Adrenal gland (tissue), 19 donors: ENCODE measurements at places on chromosomes 13 and 19. TPM values are rescaled to one million over a fixed set of nuclear protein-coding genes. Genes with fewer than 3 reads are reported as not detected.

DNA sequence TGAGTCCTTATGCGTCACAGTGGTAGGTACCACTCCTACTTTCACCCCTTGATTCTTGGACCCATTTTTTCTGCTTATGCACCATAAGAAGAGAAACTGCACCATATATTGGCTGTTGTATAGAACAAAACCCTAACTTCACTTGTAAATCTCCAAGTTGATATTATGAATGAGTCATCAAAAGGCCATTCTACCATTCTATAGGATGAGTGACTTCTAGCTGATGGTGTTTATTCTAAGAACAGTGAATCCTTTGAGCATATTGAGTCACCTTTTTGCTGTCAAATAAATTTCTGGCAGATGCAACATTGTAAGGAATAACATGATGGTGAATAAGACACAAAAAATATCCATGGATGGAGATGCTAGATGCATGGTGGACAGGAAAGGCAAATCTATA, 57.7 kb downstream of the POLR1D start:
- DNase-seq, result no peak

The RNF113B gene
- total RNA-seq, result not detected

- no peak for DNase-seq
Measured at GRCh38 chr13:51552027-51552426, 32.2 kb upstream of the WDFY2 start.

DNA sequence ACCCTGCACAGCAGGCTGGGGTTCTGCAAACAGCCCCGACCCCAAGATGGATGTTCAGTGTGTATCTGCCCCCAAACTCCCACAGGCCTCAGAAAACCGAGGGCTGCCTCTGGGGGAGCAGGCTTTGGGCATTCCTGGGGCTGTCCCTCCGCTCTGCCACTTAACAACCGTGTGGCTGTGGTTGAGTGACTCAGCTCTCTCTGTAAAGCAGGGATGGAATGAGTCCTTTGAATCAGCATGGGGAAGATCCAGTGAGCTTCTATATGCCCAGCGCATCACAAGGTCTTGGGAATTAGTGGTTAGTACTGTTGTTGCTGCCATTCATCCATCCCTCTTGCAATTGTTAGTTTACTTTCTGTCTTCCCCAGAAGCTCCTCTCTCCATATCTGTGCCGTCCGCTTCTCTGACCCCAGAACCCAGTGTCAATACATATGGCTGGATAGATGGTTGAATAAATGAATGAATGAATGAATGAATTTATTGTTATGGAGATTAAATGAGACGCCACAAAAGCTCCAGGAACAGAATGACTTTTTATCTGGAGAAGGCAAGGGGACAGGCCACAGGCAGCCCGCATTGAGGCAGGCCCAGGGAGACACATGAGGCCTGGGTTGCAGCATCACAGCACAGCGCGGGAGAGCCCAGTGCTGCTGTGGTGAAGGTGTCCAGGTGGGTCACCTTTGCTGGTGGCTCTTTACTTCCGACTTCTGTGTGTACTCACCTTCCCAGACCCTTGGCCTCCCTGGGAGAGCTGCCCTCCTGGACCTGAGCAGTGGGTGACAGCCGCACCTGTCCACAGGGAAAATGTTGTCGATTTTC, 89.2 kb downstream of the RGCC start:
- DNase-seq, result no peak

The OCEL1 gene
- total RNA-seq, result 16.8 TPM

GRCh38 chr19:501646-502045, 5.4 kb downstream of the MADCAM1 start:
- no peak for DNase-seq

GRCh38 chr13:51767100-51767499, 36.9 kb downstream of the DHRS12 start:
- DNase-seq, result no peak

The HSH2D gene
- total RNA-seq, result 0.97 TPM

The PKN1 gene
- 113 TPM for total RNA-seq

The GYS1 gene
- 47.6 TPM for total RNA-seq

DNA sequence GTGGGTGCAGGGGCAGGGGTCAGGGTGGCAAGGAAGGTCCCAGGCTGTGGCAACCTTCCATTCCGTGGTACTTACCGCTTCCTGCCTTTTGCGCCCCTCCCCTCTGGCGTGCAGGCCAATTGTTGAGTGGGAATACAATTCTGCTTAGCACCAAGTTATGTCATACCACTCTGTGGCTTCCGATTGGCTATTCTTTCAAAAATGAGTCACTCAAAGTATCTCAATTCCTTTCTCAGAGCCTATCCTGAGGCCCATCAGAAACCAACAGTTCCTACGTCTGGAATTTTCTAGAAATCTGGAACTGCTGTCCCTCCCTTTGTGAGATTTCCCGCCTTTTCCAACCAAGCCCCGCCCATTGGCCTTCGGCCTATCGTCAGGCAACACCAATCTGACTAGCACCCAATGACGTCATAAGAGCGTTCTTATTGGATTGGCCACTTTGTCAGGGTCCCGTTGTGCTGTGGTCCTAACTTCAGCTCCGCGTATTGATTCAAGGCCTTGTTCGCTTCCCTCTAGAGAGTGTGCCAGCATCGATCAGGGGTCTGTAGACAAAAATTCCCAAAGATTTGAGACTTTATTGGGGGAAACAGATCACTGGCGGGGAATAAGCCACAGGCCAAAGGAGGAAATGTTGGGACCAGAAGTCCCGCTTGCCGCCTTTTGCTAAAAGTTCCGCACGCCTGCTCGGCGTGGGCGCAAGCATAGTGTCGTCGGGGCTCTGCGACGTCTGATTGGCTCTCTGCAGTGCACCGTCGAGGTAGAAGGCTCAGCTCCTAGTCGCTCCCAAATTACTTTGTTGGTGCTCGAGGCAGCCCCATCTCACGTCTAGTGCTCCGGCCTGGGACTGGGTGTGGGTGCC, 11.7 kb downstream of the NTN5 start:
- peak; percentile 87 for DNase-seq

DNA sequence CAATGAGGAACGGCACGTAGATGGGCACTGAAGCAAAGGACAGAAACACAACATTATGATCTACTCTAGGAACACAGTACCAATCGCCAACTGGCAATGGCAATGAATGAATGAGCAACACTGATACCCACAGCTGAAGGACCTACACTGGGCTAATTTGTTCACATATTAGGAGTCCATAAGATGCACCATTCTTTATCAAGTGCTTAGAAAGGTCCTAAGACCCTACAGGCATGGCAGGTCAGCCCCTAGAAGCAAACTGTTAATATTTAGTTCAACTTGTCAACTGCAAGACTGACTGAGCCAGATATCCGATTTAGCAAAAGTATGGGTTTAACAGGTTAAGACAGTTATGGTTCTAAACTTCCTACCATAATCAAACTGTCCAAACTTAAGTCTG, 4.8 kb downstream of the SHISA2 start:
- DNase-seq, result no peak

DNA sequence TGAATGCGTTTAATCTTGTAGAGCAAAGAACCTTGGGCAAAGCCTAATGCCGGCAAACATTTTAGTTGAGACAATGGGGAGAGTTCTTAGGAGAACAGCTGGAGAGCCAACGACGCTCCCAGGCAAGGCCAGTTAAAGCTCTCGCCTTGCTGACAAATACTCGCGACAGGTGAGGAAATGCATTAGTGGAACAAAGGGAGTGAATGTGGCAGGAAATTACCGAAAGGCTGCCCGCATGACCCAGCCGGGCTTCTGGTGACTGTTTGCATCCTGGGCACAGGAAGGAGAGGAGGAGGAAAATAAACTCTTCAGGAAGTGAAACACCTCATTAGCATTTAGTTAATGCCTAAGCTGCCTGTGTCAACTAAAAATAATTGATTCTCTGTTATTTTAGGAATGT, 74.6 kb downstream of the SHISA2 start:
- DNase-seq, result no peak

DNA sequence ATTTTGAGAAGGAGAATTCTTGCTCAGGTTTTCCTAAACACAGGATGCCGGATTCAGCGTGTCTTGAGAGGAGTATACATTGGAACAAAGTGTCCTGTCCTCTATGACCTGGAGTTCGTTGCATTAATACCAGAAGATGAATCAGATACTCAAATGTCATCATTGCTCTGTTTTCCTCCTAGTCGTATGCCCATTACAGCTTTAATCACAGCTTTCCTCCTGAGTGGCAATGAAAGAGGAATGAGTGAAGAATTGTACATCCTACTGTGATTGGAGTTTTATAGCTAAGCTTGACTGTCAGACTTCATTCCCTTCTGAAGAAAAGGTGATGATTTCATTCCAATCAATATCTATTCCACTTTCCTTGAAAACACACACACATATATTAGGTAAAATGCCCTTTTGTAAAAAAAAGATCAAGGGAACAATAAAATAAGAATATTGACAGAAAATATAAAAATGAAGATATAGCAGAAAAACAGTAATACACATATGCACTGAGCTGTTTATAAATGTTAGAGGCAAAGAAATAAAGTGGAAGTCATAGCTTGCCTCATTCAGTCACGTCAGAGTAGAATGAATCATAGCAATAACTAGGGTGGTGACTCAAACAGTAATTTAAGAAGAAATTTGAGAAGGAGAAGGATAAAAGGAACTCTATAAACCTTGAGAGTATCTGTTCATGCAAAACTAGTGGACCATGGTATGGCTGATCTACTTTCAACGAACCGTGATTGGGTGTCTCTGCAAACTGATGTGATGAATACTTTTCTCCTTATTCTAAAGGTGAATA, 501.5 kb downstream of the SUCLA2 start:
- DNase-seq, result no peak

DNA sequence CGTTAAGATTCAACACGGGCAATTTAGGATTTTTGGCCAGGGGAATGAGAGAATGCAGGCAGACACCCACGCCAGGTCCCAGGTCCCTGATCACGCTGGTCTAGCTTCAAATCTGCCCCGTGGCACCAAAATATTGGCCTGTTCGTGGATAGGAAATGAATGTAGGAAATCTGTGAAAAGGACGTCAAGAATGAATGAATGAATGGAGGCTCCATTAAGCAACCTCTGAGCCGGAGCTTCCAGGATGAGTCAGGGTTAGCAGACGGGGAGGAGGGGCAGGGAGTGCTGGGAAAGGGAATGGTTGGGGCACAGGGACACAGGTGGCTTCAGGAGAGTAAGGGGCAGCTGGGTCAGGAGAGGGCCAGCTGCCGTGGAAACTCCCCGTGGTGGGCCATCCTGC, 4.2 kb downstream of the SULT2B1 start:
- DNase-seq, result peak; percentile 73

The LRFN3 gene
- total RNA-seq, result 8.7 TPM

The ZNF98 gene
- not detected for total RNA-seq

The ZFP36 gene
- 91.5 TPM for total RNA-seq

The TMEM190 gene
- 0.55 TPM for total RNA-seq

GRCh38 chr19:41398598-41398997, 980 bp downstream of the BCKDHA start:
- no peak for DNase-seq

DNA sequence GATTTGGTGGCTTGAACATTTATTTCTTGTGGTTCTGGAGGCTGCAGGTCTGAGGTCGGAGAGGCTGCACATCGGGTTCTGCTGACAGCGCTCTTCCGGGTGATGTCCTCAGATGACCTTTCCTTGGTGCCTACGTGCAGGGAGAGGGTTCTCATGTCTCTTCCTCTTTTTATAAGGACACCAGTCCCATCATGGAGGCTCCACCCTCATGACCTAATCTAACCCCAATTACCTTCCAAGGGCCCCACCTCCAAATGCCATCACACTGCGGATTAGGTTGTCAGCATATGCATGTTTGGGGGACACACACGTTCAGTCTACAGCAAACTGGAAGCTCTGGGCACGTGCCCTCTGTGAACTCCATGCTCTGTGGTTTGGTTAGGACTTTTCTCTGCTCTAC, 338.6 kb downstream of the FGF9 start:
- no peak for DNase-seq

The SMIM44 gene
- total RNA-seq, result not detected

The SH2D3A gene
- 1.7 TPM for total RNA-seq

DNA sequence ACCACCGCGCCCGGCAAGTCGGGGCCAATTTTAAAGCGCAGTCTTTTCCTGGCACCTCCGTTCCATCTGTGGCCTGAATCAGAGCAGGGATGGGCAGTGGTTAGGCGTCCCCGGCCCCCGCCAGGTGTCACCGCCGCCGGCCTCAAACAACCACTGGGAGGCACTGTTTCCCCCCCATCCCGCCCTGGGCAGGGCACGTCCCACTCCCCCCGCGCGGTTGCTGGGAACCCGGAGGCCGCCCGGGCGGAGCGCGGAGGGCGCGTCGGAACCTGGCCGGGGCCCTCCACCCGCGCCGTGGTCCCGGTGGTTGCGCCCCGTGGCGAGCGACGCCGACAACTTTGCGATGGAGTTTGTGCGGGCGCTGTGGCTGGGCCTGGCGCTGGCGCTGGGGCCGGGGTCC, at the start of gene GRIN3B:
Gene GRIN3B, plus strand, starts transcription at position 325 of the 400 bp plus-strand sequence. Its CDS starts 19 bp downstream, at position 344.
- no peak for DNase-seq

The PRRG2 gene
- total RNA-seq, result 0.75 TPM

The GJB2 gene
- 0.80 TPM for total RNA-seq

DNA sequence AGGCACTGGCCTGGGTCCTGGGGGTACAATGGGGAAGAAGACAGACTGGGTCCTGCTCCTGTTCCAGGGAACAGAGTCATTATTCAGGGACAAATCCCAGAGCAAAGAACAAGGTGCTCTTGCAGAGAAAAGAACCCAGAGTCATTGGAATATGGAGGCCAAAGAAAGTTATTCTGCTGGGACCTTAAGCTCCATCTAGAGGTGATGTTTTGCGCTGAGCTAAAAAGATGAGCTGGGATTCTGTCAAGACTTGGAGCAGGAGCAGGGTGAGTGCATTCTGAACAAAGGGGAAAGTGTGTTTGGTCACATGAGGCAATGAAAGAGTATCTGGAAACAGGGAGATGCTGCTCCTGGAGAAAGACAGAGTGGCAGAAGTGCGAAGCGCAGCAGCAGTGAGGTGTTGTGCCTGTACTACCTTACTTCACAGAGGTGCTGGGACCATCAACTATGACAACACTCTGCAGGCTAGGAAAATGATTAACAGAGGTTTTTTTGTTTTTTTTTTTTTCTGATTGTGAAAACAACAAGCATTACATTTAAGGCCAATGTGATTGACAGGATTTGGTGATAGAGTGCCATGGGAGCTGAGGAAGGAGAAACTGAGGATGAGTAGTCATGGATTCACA, 95.3 kb upstream of the TNFSF11 start:
- no peak for DNase-seq
